ENCODE measurements at places on chromosomes 5 and 9. TPM values are rescaled to one million over a fixed set of nuclear protein-coding genes. Genes with fewer than 3 reads are reported as not detected.

Gene ABL1
- total RNA-seq, result 59.4 TPM

Gene PANK3
- total RNA-seq, result 66.0 TPM

Gene PCDHGA4
- total RNA-seq, result 8.2 TPM

Gene ZNF483
- total RNA-seq, result 92.8 TPM

Gene CCL28
- total RNA-seq, result 2.6 TPM

Gene NRARP
- total RNA-seq, result 3.2 TPM

Gene MSX2
- total RNA-seq, result 4.8 TPM

Gene ANGPTL2
- total RNA-seq, result 22.1 TPM

Gene EIF4E1B
- total RNA-seq, result 0.44 TPM

Gene SPINK4
- total RNA-seq, result not detected

Gene SPAAR
- total RNA-seq, result 0.77 TPM

Data from spinal cord (tissue), 10 donors.